ENCODE measurements at places on chromosomes 7 and 10. TPM values are rescaled to one million over a fixed set of nuclear protein-coding genes. Genes with fewer than 3 reads are reported as not detected.

PTER gene
- polyA plus RNA-seq = 4.4 TPM

RAPGEF5 gene
- 7.1 TPM for polyA plus RNA-seq

ELN gene
- polyA plus RNA-seq = 10.6 TPM

EPHB6 gene
- polyA plus RNA-seq = 1.9 TPM

ACSM6 gene
- polyA plus RNA-seq = not detected

GAD2 gene
- not detected for polyA plus RNA-seq

CYP2C19 gene
- 106 TPM for polyA plus RNA-seq

FAM13C gene
- polyA plus RNA-seq = 2.4 TPM

ST8SIA6 gene
- 0.53 TPM for polyA plus RNA-seq

AMPH gene
- 0.22 TPM for polyA plus RNA-seq

VIPR2 gene
- not detected for polyA plus RNA-seq

EXOC4 gene
- polyA plus RNA-seq = 16.5 TPM

TMEM270 gene
- polyA plus RNA-seq = 0.09 TPM

MRPS24 gene
- 177 TPM for polyA plus RNA-seq

SLC25A13 gene
- polyA plus RNA-seq = 52.4 TPM

SPDYE8 gene
- 0.43 TPM for polyA plus RNA-seq

PAX4 gene
- polyA plus RNA-seq = not detected

HIPK2 gene
- polyA plus RNA-seq = 18.1 TPM

STEAP1B gene
- 0.06 TPM for polyA plus RNA-seq

EBF3 gene
- 0.08 TPM for polyA plus RNA-seq

COL1A2 gene
- 11.5 TPM for polyA plus RNA-seq

BTBD16 gene
- 2.3 TPM for polyA plus RNA-seq

IL2RA gene
- polyA plus RNA-seq = not detected

PLPP4 gene
- polyA plus RNA-seq = 1.1 TPM

CUTC gene
- polyA plus RNA-seq = 15.0 TPM

PRKCQ gene
- polyA plus RNA-seq = 0.15 TPM

ADCYAP1R1 gene
- not detected for polyA plus RNA-seq

DOCK1 gene
- 8.2 TPM for polyA plus RNA-seq

TRPV6 gene
- polyA plus RNA-seq = 0.36 TPM

SFTPA1 gene
- polyA plus RNA-seq = not detected

ABCB4 gene
- 61.5 TPM for polyA plus RNA-seq

PGAM2 gene
- polyA plus RNA-seq = 0.56 TPM

GBF1 gene
- polyA plus RNA-seq = 11.2 TPM

PLXNA4 gene
- polyA plus RNA-seq = 0.04 TPM

TFPI2 gene
- 5.7 TPM for polyA plus RNA-seq

ANXA11 gene
- 40.4 TPM for polyA plus RNA-seq

PNLIPRP3 gene
- not detected for polyA plus RNA-seq
